Mesenchymal stem cell (in vitro differentiated cells and primary cell): ENCODE measurements at places on chromosomes 11 and 22.

DNA sequence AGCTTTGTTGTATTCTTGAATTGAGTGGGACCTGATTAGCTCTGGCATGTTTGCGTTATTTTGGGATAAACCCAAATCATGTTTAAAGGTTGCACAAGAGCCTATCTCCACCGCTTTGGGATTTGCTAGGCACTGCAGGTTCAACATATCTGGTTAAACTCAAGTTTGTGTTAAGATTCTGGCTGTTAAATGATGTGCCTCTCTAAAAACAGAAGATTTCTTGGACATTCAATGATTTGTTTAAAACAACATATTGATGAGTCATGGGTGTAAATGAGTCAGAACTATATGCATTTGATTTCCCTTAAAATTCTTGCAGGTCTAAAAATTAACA is 67.4 kb downstream of the AMOTL1 start:
- peaks cover 87% of the 10 kb centered on the region for H3K36me3 ChIP-seq
- H3K4me3 ChIP-seq, result no peak overlapping the region
- peak overlapping the region; percentile 63 for H3K27ac ChIP-seq
- H3K4me1 ChIP-seq, result peaks cover 2% of the 10 kb centered on the region
- DNase-seq, result peak; percentile 54
- no peaks in the 10 kb centered on the region for H3K27me3 ChIP-seq

GRCh38 chr11:78943841-78944240 is 369.2 kb upstream of the NARS2 start:
- no peak for DNase-seq
- no peak overlapping the region for H3K4me3 ChIP-seq
- peaks cover 2% of the 10 kb centered on the region for H3K4me1 ChIP-seq
- H3K36me3 ChIP-seq, result no peaks in the 10 kb centered on the region

GRCh38 chr11:84824624-84825023 is 802.5 kb downstream of the DLG2 start:
- H3K4me1 ChIP-seq, result no peaks in the 10 kb centered on the region
- no peaks in the 10 kb centered on the region for H3K27me3 ChIP-seq
- H3K27ac ChIP-seq, result no peak overlapping the region
- DNase-seq, result peak; percentile 4
- H3K4me3 ChIP-seq, result no peak overlapping the region
- H3K36me3 ChIP-seq, result no peaks in the 10 kb centered on the region

DNA sequence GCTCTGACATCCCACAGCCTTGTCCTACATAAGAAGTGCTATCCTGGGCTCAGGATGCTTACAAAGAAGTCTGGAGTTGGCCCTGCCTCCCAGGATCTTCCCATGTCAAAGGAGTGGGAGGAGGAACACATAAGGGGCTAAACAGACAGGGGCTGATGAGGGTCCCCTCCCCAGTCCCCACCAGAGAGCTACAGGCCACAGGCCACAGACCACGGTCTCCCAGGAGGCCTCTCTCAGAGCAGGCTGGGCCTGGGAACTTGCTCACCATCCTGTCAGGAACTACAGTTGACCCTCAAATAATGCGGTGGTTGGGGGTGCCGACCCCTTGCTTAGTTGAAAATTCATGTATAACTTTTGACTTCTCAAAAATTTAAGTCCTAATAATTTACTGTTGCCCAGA is 315.5 kb downstream of the NTM start:
- H3K27ac ChIP-seq, result no peak overlapping the region
- no peaks in the 10 kb centered on the region for H3K36me3 ChIP-seq
- H3K27me3 ChIP-seq, result peaks cover 35% of the 10 kb centered on the region
- H3K4me1 ChIP-seq, result peaks cover 2% of the 10 kb centered on the region
- no peak overlapping the region for H3K4me3 ChIP-seq

GRCh38 chr11:116928845-116929244 is 91.4 kb upstream of the APOA1 start:
- H3K27me3 ChIP-seq, result no peaks in the 10 kb centered on the region
- H3K27ac ChIP-seq, result no peak overlapping the region
- peaks cover 25% of the 10 kb centered on the region for H3K36me3 ChIP-seq
- no peak overlapping the region for H3K4me3 ChIP-seq
- peak; percentile 21 for DNase-seq

- no peaks in the 10 kb centered on the region for H3K36me3 ChIP-seq
- no peak overlapping the region for H3K27ac ChIP-seq
- no peaks in the 10 kb centered on the region for H3K4me1 ChIP-seq
Measured at GRCh38 chr11:26607725-26608506, 35.9 kb upstream of the MUC15 start.

DNA sequence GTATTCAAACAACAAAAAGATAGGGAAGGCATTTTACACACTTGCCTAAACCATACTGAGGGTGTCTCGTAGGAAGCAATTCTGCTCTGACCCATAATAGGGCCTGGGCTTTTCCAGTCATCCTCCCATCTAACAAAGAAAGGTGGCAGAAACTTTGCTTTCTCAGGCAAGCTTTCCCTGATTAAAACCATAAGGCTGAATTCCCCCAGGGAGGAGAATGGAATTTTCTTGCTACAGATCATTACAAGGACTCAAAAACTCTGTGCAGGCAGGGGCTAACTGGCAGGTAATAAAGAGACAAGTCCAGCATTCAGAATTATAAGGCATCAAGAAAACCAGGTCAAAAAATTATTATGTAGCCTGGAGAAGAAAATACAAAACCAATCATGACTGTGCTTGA is 90.4 kb downstream of the RBFOX2 start:
- DNase-seq, result no peak
- H3K27ac ChIP-seq, result no peak overlapping the region
- no peaks in the 10 kb centered on the region for H3K36me3 ChIP-seq
- no peaks in the 10 kb centered on the region for H3K27me3 ChIP-seq
- H3K4me3 ChIP-seq, result no peak overlapping the region

DNA sequence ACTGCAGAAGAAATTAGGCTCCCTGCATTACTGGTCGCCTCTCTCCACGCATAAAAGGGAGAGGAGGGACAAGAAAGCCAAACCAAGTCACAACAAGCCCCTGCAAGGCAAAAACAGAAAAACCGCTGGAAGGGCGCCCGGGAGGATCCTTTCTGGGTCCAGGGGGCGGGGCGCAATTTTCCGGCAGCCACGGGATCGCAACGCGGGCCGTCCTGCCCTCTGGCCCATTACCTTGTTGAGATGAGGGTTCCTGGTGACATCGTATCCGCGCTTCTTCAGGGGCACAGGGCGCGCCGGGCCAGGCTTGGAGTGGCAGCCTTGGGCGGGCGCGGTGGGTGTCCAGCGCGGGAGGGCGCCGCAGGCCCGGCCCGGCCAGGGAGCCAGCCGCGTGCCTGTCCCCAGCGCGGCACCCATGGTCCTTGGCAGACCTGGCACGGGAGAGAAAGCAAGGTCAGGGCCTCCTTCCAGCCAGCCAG is 847 bp downstream of the ME3 start:
- peaks cover 9% of the 10 kb centered on the region for H3K36me3 ChIP-seq
- H3K27ac ChIP-seq, result peak overlapping the region; percentile 76
- H3K27me3 ChIP-seq, result no peaks in the 10 kb centered on the region
- H3K4me1 ChIP-seq, result peaks cover 10% of the 10 kb centered on the region

- H3K36me3 ChIP-seq, result no peaks in the 10 kb centered on the region
- H3K4me3 ChIP-seq, result no peak overlapping the region
- H3K27ac ChIP-seq, result no peak overlapping the region
- peaks cover 19% of the 10 kb centered on the region for H3K27me3 ChIP-seq
- DNase-seq, result no peak
Measured at GRCh38 chr11:1717745-1718144, 20.8 kb downstream of the KRTAP5-6 start.

DNA sequence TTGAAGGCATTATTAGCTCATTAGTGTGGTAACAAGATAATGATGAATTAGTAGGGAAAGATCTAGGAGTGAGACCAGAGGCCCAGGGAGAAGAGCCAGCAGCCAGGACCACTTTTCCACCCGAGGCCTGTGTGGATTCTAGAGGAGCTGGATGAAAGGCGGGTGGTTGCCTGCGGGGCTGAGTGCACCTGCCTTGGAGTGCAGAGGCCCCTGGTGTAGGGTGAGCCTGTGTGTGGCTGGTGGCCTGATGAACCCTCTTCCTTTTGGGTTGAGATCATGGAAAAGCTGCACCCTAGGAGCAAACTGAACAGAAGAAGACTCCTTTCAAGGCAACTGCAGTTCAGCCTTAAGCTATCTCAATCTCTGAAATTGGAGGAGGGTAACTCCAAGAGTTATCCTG is 5.9 kb upstream of the TP53AIP1 start:
- no peaks in the 10 kb centered on the region for H3K36me3 ChIP-seq
- no peak for DNase-seq
- peaks cover 18% of the 10 kb centered on the region for H3K27me3 ChIP-seq

GRCh38 chr11:77726524-77726923 is 88.9 kb upstream of the CLNS1A start:
- no peak for DNase-seq
- H3K27me3 ChIP-seq, result no peaks in the 10 kb centered on the region
- no peak overlapping the region for H3K27ac ChIP-seq
- H3K36me3 ChIP-seq, result peaks cover 9% of the 10 kb centered on the region
- H3K4me3 ChIP-seq, result no peak overlapping the region
- H3K4me1 ChIP-seq, result peaks cover 1% of the 10 kb centered on the region

DNA sequence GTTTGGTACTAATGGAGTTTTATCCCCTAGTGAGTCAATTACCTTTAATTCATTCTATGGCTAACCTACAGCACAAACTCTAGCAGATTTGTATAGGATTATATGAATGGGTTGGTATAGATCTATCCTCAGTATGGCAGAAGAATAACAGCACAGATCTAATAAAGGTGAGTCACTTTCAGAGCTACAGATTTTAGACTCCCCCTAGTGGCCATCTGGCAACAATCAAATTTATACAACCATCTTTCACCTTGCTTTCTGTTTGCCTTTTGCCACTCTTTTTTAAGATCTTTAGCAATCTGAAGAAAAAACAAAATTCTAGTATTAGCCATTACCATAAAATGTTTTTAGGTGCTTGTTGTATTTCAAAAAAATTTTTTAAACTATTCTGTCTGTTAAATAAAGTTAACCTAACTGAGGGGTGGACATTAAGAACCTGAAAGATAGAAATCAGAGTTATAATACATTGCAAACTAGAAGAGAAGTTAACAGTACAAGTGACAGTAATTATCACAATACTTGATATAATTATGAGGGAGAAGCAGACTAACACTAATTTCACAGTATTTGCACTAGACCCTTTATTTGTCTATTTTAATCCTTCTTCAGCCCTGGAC is 25.8 kb downstream of the DDIAS start:
- DNase-seq, result peak; percentile 69
- no peaks in the 10 kb centered on the region for H3K27me3 ChIP-seq
- H3K27ac ChIP-seq, result no peak overlapping the region
